Esophagus squamous epithelium (tissue), 5 donors: ENCODE measurements at places on chromosomes 1 and 21.

GRCh38 chr1:157090196-157090647, 9.4 kb downstream of the ETV3L start:
- no peak for DNase-seq

DNA sequence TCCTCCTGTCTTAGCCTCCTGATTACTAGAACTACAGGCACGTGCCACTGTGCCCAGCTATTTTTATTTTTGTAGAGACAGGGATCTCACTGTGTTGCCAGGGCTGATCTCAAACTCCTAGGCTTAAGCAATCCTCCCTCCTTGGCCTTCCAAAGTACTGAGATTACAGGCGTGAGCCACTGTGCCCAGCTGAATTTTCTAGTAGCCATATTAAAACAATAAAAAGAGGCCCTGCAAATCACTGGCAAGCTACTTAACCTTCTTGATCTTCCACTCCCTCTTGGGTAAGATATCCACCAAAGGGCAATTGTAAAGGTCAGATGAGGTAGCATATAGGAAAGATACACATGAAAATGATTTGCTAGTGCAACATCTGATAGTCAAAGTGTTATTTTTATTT, 65.6 kb upstream of the SRSF10 start:
- DNase-seq: no peak

DNA sequence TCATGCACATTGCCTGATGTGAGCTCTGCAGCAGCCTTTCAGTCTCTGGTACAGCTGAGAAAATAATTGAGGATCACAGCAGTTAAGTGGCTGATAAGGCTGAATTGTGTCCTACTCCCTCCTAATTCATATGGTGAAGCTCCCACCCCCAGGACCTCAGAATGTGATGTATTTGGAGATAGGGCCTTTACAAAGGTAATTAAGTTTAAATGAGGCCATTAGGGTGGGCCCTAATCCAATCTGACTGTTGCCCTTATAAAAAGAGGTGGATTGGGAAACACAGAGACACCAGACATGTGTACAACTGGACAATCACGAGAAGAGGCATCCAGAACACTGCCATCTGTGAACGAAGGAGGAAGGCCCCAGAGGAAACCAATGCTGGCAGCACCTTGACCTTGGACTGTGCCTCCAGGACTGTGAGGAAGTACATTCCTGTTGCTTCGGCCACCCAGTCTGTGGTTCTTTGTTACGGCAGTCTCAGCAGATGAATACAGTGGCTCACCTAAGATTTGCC, 148.1 kb downstream of the TRABD2B start:
- no peak for DNase-seq

- no peak for DNase-seq
Measured at GRCh38 chr1:236261033-236261432, 20.7 kb downstream of the ERO1B start.

DNA sequence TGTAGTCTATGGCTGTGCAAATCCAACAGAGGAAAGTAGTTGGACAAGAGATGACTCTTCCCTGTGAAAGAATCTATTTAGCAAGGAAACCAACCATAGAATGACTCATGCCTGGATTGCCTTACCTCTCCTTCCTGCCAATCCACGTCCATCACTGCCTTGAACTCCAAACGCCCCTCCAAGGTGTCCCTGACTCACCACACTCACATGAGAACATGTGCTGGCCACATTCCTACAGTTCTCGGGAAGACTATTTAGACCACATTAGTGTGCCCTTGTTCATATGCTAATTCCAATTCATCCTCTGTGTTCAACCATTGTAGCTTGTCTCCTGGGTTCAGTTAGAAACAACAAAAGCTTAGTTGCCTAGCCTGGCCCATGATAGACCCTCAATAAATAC, 157.3 kb downstream of the SLC30A10 start:
- DNase-seq: no peak

DNA sequence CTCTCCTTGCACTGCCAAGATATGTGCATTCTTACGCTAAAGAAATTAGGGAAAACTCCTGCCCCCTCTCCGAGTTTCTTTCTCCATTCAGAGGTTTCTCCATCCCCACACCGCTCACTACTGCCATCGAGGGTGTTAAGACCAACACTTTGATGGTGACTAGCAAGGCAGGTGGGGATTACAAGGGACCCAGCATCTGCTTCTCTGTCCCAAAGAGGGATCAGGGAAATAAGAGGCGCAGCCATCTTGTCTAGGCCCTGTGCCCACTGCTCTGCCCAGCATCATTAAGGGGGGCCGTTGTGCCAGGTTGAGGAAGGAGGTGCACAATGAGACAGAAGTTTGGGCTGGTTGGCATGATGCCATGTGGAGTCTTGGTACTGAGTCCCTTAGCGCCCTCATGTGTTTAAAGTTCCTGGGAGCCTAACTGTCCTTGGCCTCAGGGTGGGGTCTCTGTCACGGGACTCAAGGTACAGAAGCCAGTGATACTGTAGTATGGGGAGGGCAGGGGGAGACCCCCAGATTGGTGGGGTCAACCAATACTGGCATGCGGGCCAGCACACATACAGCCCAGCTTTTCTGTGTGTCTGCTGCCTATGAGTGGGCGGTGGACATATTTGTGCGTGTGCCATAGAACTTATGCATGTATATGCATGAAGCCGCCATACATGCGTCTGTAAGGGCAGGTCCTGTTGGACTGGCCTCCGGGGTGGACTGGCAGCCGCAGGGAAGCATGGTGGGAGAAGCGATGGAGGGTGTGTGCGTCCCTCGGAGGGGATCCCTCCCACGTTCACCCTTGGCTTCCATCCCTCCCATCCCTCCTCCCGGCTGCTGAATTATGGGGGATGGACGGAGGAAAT, 5.5 kb downstream of the EFNA3 start:
- no peak for DNase-seq

DNA sequence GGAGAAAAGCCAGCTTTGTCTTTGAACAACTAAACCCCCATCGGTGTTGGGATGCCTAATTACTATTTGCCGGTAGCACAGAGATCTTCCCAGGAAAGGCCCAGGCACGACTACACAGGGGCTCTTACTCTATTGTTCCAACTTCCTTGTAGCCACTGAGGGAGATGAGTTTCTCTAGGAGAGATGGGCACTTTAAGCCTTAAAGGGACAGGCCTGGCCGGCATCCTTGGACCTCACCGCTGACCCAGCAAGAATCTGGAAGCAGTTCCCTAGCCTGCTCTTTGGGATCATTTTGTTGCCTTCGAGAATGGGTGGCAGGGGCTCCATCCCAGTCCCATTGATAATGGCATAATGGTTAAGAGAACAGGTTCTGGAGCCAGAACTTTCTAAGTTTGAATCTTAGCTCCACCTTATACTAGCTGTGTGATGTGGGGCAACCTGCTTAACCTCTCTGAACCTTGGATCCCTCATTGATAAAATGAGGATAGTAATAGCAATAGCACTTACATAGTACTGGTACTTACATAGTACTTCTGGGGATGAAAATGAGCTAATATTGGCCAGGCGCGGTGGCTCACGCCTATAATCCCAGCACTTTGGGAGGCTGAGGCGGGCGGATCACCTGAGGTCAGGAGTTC, 239.1 kb upstream of the TMEM51 start:
- DNase-seq: no peak

- DNase-seq: no peak
Measured at GRCh38 chr1:43538143-43538487, 7.4 kb downstream of the PTPRF start.

GRCh38 chr1:12587981-12588640, 29.9 kb downstream of the DHRS3 start:
- no peak for DNase-seq

DNA sequence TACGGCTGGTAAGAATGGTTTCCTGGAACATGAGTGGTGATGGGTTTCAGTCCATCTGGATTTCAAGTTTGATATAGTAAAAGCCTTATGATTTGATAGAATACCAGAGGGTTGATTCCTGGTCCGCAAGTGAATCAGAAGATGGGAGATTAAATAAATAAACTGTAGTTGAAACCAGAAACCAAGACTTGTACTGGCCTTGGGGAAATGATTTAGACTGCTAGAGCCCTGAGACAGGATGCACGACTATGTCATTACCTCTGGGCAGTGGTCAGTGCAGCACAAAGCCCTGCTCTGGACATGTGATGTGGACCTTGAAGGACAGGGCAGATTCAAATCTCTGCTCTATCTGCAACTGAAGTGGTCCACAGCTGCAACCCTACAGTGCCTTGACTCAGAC, 15.6 kb upstream of the FMOD start:
- no peak for DNase-seq

GRCh38 chr1:106944721-106945120, 111.8 kb upstream of the PRMT6 start:
- DNase-seq: no peak

DNA sequence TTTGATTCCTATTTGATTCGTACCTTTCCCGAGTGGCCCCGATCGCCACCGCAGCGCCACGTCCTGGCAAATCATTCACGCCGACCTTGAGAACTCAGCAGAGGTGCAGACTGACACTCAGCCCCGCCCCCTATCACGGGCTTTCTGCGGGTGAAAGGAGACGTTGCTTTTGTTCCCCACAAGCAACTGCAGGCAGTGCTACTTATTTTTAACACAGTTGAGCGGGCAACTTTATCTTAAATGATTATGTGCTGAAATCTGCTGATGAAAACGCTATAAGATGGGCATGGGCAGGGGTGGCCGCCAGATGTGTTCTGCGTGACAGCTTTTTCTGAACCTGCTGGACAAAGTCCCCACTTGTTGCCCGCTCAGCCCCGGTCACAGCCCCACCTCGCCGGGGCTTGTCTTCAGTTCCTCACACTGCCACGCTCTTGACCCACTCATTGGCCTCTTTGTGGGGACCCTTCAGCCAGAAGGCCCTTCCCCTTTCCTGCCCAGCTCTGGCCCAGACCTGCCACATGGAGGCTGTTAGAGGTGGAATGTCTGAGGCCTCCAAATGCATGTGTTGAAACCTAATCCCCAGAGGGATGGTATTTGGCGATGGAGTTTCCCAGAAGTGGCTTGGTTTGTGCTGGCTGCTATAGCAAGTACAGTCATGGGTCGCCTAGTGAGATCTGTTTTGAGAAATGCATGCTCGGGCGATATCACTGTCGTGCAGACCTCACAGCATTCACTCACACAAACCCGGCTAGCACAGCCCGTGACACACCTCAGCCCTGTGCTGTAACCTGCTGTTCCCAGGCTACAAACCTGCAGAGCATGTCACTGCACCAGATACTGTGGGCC, 15.7 kb upstream of the PDXK start:
- DNase-seq: no peak

DNA sequence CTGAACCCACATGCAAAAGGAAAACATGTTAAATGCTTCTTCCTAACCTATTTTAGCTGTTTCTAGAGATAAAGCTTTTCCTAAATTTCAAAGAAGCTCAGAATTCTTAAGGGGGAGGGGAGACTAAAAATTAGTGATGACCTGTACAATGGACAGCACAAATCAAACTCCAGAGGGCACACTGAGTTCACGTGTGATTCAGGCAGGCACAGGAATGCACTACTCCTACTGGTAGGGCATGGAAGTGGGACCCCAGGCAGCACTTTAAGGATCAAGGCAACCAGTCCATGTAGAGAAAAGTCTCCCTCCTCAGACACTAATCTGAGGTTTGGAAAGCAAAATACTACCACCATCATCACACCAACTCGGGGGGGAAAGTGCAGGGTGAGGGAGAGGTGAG, 31.3 kb upstream of the CLCA4 start:
- DNase-seq: no peak

- no peak for DNase-seq
Measured at GRCh38 chr1:92964316-92964715, 3.1 kb upstream of the DIPK1A start.

DNA sequence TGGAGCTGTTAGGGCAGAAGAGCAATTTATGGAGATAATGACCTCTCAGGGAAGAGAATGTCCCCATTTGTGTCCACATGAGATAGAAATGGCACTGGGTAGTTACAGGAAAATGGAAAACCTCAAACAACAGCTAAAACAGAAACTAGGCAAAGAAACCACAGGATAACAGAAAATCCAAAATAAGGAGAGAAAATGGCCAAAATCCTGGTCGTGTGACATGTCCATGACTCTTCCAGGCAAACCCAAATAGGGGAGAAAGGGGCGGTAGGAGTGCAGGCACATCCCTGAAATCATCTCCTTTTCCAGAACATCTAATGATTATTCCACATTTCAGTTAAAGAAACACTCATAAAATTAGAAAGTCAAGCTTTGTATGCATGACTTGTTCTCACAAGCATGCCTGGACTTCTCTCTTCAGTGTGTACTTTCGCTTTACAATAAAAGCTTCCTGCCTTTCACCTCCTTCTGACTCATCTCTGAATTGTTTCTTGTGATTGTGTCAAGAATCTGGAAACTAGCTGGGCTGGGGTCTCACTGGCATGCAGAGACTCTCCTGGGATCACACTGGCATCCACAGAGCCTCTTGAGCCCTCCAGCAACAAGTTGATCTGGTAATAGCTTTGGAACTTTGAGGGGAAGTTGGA, 171.4 kb upstream of the ZP4 start:
- no peak for DNase-seq

DNA sequence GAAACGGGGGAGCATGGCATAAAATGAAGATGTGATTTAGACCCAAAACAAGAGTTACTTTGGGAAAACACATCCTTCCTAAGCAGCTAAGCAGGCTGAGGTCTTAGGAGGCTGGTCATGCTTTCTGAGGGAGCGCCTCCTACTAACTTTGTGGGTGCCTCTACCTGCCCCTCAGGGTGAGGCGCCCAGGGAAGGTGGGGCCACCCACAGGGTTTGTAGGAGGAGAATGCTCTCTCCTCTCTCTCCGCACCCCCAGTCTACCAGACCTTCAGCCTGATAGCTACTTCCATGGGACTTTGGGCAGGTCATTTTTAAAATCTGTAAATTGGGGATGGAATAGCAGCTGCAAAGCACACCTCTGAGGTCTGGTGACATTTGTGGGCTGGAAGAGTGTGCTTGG, 23.8 kb downstream of the SLC27A3 start:
- no peak for DNase-seq

- no peak for DNase-seq
Measured at GRCh38 chr1:246261639-246262038, 245.4 kb downstream of the SMYD3 start.

- DNase-seq: no peak
Measured at GRCh38 chr1:110638058-110638457, 31.9 kb upstream of the KCNA2 start.

- DNase-seq: no peak
Measured at GRCh38 chr1:28067523-28068090, 20.8 kb downstream of the EYA3 start.

DNA sequence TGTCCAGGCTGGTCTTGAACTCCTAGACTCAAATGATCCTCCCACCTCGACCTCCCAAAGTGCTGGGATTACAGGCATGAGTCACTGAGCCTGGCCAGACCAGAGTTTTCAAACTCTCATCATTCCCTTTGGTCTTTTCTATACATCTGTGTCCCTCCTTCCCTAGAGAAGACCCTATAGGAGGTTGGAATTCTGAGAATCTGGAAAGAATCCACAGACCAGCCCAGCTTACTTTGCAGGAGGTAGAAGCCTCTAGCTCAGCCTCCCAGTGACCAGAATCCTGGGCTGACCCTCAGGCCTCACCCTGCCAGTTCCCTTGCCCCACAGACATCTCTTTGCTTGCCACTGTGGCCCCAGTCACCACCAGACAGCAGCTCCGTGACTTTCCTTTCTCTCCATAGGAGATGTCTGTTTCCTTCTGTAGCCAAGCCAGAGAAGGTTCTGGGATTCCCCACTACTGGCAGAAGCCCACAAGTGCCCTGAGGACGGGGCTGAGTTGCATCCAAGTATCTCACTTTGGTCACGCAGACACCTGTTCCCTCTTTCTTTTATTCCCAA, 34.7 kb upstream of the KHDRBS1 start:
- no peak for DNase-seq
